Lung (tissue), 17 donors: ENCODE measurements at places on chromosomes 16 and 17.

- no peak for DNase-seq
Observed at GRCh38 chr16:85270374-85270773, 158.1 kb upstream of the CIBAR2 start.

GRCh38 chr17:33895491-33895890, 359.6 kb upstream of the CCL2 start:
- no peak for DNase-seq

DNA sequence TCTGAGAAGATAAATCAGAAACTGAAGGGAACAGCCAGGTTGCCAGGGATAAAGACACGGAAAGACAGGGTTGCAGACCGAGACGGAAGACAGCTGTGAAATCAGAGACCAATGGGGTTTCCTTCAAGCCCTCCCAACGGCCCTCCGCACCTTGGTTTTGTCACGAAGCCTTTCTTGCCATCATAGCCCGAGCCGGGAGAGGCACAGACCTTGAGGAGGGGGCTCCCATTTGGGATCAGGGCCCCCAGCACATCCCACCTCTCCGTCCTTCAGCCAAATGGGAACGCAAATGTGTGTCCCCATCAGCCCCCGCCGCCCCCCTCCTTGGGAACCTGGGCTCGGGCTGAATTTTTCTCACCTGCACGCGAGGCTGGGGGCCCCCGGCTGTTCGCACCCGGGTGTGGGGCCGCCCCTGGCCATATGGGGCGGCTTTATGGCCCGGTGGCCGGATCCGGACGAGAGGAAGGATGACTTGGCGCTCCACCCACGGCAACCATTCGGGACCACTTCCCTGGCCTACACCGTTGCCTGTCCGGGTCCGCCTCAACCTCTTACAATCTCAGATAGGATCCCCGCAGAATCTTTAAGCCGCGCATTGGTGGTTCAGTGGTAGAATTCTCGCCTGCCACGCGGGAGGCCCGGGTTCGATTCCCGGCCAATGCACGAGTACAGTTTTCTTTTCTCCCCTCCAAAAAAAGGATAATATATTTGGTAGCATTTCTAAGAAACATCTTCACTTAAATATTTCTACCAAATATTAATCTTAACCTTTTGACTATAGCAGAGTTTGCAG, 1.4 kb upstream of the HES7 start:
- DNase-seq: peak; percentile 91

DNA sequence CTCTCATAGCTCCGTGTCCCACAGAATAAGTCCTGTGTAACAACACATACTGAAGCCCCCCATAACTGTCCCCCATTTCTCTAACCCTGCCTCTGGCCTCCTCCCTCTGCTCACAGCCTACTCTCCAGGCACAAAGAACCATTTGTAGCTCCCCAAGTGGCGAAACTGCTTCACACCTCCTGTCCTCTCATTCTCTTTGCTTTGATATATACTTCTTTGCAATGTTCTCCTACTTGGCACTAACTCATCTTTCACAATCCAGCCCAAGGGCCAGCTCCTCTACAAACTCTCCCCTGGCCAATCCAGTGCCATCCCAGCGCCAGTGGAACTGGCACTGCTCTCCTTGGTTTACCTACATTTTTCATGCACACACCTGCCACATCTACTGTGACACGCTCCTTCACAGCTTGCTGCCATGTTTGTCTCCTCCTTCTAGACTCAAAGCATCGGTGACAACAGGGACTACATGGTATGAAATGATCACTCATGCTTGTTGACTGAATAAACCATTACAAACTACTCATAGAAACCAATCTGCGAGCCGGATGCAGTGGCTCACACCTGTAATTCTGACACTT, 12.8 kb downstream of the CYTH1 start:
- DNase-seq: no peak

DNA sequence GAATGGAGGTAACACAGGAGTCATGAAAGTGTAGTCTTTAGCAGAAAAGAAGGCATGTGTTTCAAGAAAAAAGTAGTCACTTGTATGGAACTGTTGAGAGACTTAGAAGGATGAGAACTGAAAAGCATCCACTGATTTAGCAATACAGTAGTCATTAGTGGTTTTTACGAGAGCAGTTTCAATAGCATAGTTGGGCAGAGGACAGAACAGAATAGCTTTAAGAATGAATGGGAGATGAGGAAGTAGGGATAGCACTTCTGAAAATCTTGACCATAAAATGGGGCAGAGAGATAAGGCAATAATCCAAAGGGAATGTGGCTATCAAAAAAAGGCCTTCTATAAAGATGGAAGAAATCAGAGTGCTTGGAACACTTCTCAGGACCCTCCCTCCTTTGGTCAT, 64.8 kb upstream of the C17orf78 start:
- no peak for DNase-seq

DNA sequence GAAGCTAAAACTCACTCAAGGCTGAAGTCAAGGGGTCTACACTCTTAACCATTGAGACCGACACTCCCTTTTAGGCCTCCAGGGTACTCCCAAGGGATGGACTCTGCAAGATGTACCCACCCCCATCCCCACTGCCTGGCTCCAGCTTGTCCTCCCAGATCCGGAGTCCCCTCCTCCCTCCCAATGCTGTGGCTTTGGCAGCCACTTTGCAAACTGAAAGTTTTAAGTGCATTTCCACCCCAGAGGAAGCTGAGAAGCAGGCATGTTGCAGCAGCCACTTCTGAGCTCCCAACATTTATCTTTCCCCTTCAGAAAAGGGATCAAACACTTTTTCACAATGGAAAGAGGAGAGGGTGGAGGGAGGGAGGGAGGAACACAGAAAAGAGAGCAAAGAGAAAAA, 115.2 kb downstream of the COPRS start:
- DNase-seq: peak; percentile 75

DNA sequence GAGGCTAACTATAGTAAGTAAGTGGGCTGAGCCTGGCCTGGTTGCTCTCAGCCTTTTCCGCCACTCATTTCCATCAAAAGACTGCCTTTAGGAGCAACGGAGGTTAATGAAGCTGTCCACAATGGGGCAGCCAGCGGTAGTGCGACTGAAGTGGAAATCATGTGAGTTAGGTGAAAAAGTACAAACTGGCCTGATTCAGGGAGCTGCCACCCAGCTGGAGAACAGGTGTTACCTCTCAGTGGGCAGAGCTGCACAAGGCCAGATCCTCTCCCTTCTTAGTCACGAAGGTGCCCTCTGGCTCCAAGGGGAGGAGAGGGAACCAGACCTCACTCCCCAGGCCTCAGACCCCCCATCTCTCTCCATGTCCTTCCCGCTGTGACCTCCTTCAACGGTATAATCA, 34.4 kb upstream of the CDRT4 start:
- DNase-seq: no peak

DNA sequence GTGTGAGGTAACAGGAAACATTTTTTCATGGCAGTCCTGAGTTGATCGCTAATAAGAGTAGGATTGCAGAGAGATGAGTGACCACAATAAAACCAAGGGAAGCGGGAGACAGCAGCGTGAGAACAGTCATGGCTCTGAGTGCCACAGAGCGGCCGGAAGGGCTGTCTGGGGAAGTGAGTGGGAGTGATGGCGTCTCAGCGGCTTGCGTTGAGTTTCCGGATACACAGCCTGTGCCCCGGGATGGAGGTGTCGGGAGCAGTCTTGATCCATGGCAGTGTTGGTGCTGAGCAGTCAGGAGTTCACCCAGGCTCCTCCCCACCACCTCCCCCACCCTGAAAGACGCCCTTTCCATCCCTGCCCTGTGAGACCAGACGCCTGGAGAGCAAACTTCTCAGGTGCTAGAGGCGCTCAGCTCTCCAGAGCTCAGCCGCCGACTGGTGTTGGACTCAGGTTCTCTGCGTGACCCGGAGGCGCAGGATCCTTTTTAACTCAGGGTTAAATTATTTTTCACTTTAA, 59.8 kb downstream of the BANP start:
- DNase-seq: no peak

- DNase-seq: no peak
Observed at GRCh38 chr17:45050481-45051059, 862 bp downstream of the DCAKD start.

DNA sequence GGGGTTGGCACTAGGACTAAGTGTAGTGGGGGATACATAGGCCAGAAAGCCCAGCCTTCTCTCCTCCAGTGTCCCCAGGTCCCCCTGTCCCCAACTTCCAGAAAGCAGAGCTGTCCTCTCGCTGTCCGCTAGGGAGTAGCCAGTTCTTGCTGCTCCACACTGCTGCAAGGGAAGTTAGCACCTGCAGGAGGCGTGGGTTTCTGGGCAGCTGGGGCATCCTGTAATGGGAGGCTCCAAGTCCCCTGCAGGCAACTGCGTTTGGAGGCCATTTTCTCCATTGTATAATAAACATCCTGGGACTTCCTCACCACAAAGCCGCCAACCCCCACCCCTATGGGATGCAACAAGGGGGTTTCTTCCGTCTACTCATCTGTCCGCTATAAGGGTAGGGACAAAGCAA, 1.7 kb downstream of the RPRML start:
- peak; percentile 34 for DNase-seq

- peak; percentile 88 for DNase-seq
Observed at GRCh38 chr17:38676706-38677504, 2.1 kb upstream of the EPOP start.

- no peak for DNase-seq
Observed at GRCh38 chr17:16417896-16418684, 2.7 kb downstream of the TRPV2 start.

GRCh38 chr17:36468903-36469635, 17.4 kb upstream of the ZNHIT3 start:
- DNase-seq: no peak

- peak; percentile 53 for DNase-seq
Observed at GRCh38 chr17:39208893-39209292, 8.8 kb downstream of the RPL19 start.

GRCh38 chr17:31369266-31369665, 22.2 kb upstream of the RAB11FIP4 start:
- peak; percentile 77 for DNase-seq

DNA sequence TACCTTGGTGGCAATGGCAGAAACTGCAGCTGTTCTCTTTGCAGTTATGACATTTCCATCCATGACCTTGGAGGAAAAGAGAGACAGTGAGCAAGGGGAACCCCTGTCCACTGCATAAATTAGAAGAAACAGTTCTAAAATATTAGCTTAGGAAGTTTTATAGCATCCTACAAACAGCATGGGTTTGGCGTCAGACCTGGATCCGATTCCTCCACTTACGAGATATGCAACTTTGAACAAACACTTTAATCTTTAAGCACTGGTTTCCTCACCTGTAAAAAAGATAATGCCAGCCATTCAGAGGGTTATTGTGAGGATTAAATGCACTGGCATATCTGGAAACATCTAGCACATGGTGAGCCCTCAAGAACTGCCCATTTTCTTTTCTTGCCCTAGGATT, 2.6 kb downstream of the CRYM start:
- no peak for DNase-seq

- DNase-seq: peak; percentile 66
Observed at GRCh38 chr17:40072040-40072734, 9.4 kb downstream of the THRA start.
